ENCODE measurements at places on chromosomes 2 and 18. TPM values are rescaled to one million over a fixed set of nuclear protein-coding genes. Genes with fewer than 3 reads are reported as not detected.

The LYPD6B gene
- polyA plus RNA-seq, result not detected

The MROH2A gene
- not detected for polyA plus RNA-seq

- peak; percentile 58 for DNase-seq
Observed at GRCh38 chr2:190119257-190119656, 56.7 kb upstream of the MSTN start.

- no peak for DNase-seq
Observed at GRCh38 chr2:126749537-126749936, 93.6 kb downstream of the GYPC start.

GRCh38 chr2:9163306-9164111, 43.1 kb upstream of the ASAP2 start:
- no peak for DNase-seq

GRCh38 chr2:86027922-86028765, 77.5 kb downstream of the POLR1A start:
- no peak for DNase-seq

- DNase-seq, result peak; percentile 61
Observed at GRCh38 chr2:189657867-189658266, 3.4 kb upstream of the ASNSD1 start.

The IL18R1 gene
- polyA plus RNA-seq, result 32.9 TPM

The LIMS2 gene
- polyA plus RNA-seq, result 0.40 TPM

GRCh38 chr18:36503477-36503876, 206.0 kb downstream of the FHOD3 start:
- no peak for DNase-seq

DNA sequence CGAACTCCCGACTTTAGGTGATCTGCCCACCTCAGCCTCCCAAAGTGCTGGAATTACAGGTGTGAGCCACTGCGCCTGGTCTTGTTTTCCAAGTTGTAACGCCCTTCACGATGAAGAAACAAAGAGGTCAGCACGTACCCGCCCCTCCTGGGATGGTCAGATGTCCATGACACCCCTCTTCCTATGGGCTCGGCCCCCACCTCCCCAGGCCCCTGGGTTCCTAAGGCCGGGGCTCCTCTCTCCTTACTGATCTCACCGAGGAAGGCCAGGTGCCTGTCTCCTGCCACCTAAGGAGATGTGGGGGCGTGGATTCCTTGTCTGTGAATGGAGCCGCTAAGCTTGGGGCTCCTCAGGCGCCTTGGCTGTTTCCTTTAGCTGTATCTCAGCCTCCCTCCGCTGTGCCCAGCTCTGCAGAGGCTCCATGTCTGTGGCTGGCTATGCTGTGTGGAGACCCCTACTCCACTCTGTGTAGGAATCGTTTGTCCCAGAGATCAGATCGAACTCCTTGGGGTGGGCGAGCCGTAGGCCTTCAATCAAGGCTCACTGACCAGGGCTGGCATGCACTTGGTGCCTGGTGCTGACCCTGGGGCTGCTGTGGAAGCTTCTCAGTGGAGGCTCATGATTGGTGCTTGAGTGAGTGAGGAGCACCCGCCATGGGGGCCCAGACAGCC, 8.8 kb downstream of the COLEC11 start:
- no peak for DNase-seq

DNA sequence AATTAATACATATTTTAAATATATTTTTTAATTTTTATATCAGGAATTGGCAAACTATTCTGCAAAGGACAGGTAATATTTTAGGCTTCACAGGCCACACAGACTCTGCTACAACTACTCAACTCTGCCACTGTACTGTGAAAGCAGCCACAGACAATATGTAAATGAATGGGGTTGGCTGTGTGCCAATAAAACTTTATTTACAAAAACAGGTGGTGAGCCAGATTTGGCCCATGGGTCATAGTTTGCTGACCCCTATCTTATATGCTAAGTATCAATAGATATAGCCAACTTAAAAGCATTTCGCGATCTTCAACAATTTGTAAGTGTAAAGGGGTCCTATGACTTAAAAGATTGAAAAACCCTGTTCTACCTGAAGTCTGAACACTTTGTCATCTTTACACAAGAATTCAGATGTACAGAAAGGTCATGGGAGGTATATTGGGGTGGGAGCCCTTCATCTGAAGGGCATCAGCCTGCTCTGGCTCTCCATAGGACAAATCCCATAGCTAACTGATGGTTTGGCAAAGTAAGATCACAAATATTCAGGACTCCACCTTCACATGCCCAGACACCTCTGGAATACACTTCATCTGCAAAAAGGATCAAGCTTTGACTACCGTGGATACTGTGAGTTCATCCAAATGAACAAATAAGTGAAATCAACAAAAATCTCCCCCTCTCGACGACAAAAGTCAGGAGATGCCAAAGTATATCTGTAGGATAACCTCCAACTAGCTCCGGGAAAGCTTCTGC, 65.9 kb downstream of the C1D start:
- no peak for DNase-seq

The PID1 gene
- 2.8 TPM for polyA plus RNA-seq

GRCh38 chr2:62822549-62822948, 117.0 kb downstream of the EHBP1 start:
- DNase-seq, result no peak

The LRRC30 gene
- polyA plus RNA-seq, result not detected

GRCh38 chr2:224729435-224729834, 13.3 kb upstream of the CCDC195 start:
- DNase-seq, result no peak

- DNase-seq, result no peak
Observed at GRCh38 chr2:5548991-5549715, 143.0 kb upstream of the SOX11 start.

Measured in immature natural killer cell (primary cell).